Neural crest cell (in vitro differentiated cells): ENCODE measurements at places on chromosomes 2 and 18. TPM values are rescaled to one million over a fixed set of nuclear protein-coding genes. Genes with fewer than 3 reads are reported as not detected.

Gene DSG2
- 18.4 and 19.4 TPM in 2 replicates for total RNA-seq

Gene CROCC2
- total RNA-seq: not detected in 2 replicates

Gene BAZ2B
- total RNA-seq: 65.9 and 76.2 TPM in 2 replicates

- no peak for DNase-seq
These were observed 400.1 kb downstream of the PID1 start for GRCh38 chr2:228871012-228871411.

DNA sequence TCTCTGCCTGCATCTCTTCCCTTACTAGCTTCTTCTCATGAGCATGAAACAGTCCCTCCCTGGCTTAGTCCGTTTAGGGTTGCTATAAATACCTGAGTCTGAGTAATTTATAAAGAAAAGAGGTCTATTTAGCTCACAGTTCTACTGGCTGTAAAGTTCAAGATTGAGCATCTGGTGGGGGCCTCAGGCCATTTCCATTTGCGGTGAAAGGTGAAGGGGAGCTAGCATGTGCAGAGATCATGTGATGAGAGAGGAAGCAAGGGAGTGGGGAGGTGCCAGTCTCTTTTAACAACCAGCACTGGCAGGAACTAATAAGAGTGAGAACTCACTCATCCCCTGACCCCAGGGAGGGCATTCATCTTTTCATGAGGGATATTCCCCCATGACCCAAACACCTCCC is 26.8 kb downstream of the RHBDD1 start:
- no peak for DNase-seq

- no peak for DNase-seq
These were observed 249.8 kb downstream of the BCL11A start for GRCh38 chr2:60303680-60304079.

DNA sequence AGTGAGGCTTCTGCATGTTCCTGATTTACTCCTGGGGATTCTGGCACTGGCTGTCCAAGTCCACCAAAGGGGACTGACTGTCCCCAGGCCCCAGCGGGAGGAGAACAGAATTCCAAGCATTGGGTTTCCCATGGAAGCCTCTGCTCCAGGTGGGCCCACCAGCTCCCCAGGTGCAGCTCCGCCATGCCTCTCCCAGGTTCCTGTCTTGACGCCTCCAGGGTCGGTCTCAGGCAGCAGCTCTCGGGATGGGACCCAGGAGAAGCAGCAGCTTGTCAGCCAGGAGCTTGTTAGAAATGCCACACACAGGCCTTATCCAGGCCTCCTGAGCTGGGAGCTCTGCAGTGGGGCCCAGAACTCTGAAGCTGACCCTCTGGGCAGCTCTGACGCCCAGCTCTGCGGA is 47.9 kb downstream of the DCDC2C start:
- no peak for DNase-seq

DNA sequence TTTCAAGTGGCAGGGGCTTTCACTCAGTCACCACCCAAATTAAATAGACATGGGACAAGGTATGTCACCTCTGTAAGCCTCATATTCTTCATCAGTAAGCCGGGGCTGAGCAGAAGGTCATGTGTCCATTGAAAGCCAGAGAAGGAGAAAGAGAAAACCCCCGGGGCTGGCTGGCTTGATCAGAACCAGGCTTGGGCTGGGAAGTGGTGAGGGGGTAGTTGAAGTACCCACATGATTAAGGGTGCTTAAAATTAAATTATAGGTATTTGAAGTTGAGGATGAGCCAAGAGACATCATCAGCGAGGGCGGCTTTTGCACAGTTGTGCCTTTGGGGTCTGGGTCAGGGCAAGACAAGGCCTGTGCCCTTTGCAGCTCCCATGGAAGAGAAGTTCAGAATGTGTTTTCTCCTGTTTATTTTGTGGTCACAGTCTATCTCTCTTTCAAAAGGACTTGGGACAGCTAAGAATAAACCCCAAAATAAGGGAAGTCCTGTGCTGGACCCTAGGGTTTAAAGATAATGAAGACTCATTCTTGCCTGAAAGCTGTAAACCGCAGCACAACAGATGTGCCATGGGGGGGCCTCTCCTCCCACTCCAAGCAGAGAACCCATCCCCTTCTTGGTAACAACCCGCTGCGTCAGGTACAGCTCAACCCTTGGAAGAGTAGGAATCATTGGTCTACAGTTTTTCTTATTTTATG is 10.7 kb downstream of the DBI start:
- no peak for DNase-seq

DNA sequence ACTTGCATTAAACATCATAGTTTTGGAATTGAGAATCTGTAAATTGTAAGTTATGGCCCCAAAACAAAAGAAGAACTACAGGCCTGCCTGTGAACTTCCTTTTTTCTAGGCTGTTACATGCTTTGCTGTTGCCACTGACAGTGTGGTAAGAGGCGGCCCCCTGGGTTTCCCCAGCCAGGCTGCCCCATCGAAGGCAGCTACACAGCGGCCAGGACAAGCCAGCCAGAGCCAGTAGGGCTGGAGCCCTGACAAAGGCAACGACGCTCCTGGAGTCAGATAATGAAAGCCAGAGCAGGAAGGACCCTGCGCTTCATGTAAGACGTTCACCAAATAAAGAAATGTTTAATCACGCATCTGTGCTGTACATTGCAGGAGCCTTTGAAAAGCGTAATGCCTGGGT is 55.0 kb downstream of the ANKRD44 start:
- peak; percentile 26 for DNase-seq

DNA sequence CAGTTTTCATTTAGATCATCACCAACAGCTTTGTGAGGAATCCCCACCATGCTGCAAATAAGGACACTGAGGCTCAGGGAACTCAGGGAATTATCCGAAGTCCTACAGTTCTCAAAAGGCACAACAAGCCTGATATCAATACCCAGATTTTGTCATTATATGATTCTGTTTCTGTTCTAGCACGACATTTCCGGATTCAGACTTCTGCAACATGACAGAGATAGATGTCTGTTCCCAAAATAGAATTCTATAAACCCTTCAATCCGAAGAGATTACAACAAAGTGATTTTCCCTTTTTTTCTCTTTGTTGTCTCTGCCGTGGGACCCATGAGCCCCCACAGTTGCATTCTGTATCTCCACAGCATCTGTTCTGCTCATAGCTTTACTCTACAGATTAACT is 72.0 kb downstream of the DOCK10 start:
- no peak for DNase-seq

- DNase-seq: no peak
These were observed at the start of gene LIMS2 for GRCh38 chr2:127675331-127676261. LIMS2 (minus strand) TSS chr2:127675530; CDS start chr2:127675024, 506 bp downstream.

DNA sequence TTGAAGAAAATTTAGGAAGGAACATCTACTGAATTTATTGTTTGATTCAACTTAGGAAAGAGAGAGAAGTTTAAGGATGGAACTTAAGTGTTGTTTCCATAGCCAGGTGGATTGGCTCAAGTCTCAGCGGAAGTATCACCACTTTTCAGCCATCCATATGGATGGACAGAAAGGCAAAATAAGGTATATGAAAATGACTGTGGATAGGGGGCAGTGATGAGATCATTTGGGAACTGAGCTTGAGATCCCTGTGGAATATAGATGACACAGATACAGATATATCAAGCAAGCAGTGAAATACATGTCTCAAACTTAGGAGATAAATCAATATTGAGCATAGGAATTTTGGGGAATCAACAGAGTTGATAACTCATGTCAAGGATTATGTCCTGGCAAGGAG is 1462.7 kb upstream of the NXPH2 start:
- DNase-seq: no peak

DNA sequence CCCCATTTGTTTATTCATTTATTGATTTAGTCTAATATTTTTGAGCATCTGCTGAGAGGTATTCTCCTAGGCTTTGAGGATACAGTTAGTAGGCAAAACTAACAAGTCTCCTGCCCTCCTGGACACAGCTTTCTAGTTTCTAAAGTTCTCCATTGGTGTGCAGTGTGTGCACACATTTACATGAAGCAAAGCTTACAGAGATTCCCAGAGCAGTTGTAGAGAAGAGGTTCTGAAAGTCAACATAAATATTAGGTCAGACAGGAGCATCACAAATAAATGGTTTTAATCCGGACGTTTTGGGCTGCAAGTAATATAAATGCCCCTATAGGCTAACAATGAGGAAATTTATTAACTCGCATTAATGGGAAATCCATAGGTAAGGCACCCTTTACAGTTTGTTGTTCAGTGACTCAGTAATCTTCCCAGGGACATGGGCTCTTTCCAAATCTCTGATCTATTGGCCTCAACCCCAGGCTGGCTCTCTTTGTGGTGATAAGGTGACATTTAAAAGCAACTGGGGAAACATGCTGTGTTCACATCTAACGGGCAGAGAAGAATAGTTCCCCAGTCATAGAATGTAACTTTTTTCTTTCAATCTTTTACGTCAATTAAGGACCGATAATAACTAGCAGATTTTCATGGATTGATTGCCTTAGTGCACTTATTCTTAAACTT is 407.2 kb downstream of the PTPRM start:
- DNase-seq: no peak
